Peyer's patch (tissue), 4 donors: ENCODE measurements at places on chromosomes 7 and 10.

GRCh38 chr7:70711452-70711851 is 420.5 kb upstream of the GALNT17 start:
- no peak for DNase-seq

- DNase-seq = no peak
Observed at GRCh38 chr7:30162622-30163124, 27.9 kb downstream of the MTURN start.

DNA sequence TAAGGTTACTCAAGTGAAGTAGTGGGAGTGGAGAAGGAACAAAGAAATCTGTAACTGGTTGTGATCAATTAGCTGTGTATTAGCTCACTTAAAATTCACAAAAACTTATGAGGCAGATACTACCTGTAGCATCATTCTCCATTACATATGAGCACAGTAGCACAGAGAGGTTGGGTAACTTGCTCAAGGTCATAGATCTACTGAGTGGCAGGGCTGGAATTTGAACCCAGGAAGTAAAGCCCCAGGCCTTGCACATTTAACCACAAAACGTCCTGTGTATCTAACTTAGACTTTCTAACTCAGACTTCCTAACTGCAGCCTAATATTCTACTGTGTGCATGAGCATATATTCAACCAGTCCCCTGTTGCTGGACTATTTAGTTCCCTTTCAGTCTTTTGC is 5.6 kb upstream of the SLF2 start:
- DNase-seq = no peak

GRCh38 chr10:80751940-80752339 is 214.2 kb downstream of the SH2D4B start:
- DNase-seq = no peak

GRCh38 chr7:98520356-98520951 is 96.6 kb upstream of the NPTX2 start:
- no peak for DNase-seq

DNA sequence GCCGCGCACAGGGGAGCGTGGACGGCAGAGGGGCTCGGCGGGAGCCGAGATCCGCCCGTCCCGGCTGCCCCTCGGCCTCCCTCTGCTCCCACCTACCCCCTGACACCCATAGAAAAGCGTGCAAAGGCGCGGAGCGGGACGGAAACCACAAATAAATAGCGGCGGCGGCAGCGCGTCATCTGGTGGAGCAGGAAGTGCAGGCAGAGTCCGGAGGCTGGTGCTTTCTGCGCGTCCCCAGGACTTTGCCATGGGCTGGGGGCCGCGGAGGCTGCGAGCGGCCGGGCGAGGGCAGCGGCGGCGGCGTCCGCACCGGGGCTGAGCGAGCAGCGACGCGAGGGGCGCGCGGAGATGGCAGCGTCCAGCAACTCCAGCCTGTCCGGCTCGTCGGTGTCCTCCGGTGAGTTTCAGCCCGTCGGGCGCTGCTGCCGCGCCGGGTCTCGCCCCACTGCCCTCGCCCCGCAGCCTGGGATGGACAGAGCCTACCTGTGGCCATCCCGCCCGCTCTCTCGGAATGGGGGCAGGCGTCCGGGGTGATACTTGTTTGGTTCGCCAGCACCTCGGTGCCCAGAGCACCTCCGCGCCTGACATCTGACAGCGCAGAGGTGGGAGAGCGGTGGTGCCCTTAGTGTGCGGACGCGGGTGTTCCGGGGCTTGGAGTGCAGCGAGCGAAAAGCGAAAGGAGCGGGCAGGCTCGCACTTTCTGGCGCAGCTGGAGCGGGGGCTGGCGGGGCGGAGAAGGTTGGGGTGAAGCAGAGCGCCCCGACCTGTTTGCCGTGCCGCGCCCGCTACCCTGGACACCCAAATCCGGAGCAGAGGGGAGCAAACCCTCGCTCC is at the start of gene CHN2:
Gene CHN2, plus strand, starts transcription at position 182 of the 834 bp plus-strand sequence.
- peak; percentile 85 for DNase-seq

GRCh38 chr7:107563081-107563774 is 492 bp downstream of the COG5 start:
- peak; percentile 56 for DNase-seq

DNA sequence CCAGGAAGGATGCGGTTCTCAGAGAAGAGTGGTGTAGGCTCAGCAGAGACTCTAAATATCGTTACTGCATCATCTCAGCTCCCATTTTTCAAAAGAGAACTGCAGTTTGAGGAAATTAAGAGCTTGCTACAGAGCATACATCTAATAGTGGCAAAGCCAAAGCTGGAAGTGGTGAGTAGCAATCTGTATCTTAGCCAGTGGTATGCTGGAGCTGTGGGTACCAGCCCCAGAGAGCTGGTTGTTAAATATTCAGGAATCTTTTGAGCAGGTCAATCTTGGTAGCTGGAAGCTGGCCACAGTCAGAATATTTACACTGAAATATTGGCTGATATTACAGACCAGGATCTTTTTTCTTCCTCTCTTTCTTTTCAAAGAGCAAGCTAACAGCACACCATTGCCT is 88.4 kb upstream of the STEAP1B start:
- DNase-seq = no peak

DNA sequence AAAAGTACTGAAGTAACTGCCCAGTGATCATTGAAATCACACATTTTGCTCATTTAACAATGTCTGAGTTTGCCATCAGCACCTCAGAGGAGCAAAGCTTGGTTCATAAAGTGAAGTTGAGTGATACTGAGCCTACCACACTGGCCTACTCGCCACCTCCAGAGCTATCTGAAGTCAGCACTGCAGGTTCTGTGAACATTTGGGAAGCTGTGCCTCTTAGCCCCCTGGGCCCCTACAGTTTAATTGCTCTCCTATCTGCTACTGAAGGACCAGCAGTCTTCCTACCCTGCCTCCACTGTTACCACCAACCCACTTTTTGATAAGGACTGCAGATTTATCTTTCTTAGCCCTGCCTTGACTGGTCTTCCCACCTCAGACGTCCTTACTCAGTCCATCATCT is 2.0 kb upstream of the SEMA4G start:
- no peak for DNase-seq

GRCh38 chr10:23892296-23892695 is 316.6 kb upstream of the KIAA1217 start:
- DNase-seq = no peak

- no peak for DNase-seq
Observed at GRCh38 chr10:29712108-29712507, 77.3 kb upstream of the SVIL start.

GRCh38 chr7:132518102-132518838 is 58.0 kb downstream of the PLXNA4 start:
- DNase-seq = no peak

- DNase-seq = no peak
Observed at GRCh38 chr10:46326971-46327370, 40.2 kb downstream of the ANTXRL start.

GRCh38 chr7:22647451-22648257 is 79.3 kb upstream of the IL6 start:
- DNase-seq = no peak

GRCh38 chr10:77289027-77289501 is 348.5 kb downstream of the KCNMA1 start:
- DNase-seq = no peak

GRCh38 chr10:52346394-52347326 is 32.6 kb downstream of the DKK1 start:
- no peak for DNase-seq

DNA sequence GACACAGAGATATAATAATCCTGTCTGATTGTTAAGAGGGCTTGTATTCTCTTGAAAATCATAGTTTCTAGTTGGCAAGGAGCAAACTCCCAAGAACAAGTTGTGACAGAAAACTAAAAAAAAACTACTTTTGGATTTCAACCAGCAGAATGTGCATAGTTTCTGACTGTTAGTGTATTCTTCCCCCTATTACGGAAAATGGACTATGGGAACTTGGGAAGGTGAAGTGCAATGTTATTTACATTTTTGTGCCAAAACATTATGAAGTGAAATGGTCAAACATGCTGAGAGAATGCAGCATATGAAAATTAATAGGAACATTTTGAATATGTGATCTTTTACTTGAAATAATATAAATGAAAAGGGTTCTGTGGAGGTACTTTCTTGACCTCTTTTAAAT is 660.8 kb downstream of the SUGCT start:
- no peak for DNase-seq

DNA sequence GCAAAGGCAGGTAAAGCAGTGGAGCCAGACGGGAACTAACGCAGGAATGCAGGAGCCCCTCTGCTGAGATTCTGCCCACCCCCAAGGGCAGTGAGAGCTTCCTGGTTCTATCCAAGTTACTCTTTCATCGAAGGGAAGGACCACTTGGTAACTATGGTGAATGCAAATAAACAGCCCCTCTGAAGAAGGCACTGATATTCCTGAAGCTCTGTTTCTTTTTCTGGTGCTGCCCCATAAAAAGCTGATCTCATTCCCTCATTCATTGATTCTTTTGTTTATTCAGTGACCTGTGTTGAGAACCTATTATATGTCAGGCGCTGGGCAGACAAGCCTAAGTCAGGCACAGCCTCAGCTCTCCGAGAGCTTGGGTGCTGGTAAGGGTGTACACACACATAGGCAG is 217.3 kb downstream of the SNX10 start:
- no peak for DNase-seq

GRCh38 chr10:74035303-74035702 is 37.4 kb downstream of the VCL start:
- no peak for DNase-seq

DNA sequence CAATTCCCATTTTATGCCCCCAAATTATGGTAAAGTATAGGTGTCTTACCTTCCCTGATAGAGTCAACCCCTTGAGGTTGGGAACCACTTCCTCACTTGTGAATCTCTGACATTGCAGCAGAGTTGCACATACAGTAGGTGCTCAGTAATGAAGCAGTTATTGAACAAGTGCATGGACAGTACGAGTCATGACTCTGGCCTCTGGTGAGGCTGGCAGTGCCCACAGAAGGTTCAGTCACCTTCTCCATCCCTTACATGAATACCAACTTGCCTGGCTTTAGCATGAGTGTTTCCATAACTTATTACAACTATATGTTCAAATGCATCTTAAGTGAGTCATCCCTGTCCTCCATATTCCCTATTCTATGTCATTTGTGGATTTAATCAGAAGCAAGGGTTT is 340.0 kb downstream of the ELMO1 start:
- DNase-seq = no peak

DNA sequence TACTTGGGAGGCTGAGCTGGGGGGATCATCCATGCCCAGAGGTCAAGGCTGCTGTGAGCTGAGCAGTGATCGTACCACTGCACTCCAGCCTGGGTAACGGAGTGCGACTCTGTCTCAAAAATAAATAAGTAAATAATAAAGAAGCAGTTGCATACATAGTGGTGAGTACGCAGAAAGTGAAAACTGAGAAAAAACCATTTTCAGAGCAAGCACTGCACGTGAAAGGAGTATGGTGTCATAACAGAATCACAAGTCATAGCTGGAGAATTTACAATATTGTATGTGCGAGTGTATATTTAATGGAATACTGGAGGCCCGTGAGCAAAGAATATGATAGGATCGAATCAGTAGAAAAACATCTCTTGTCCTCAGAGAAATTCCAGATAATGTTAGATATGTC is 22.3 kb downstream of the KIAA1217 start:
- DNase-seq = no peak

GRCh38 chr7:2616387-2617324 is 15.1 kb upstream of the TTYH3 start:
- DNase-seq = no peak

GRCh38 chr7:105691082-105691679 is 109.9 kb upstream of the EFCAB10 start:
- peak; percentile 53 for DNase-seq

- DNase-seq = peak; percentile 74
Observed at GRCh38 chr7:127253281-127254162, 781 bp upstream of the GRM8 start.

DNA sequence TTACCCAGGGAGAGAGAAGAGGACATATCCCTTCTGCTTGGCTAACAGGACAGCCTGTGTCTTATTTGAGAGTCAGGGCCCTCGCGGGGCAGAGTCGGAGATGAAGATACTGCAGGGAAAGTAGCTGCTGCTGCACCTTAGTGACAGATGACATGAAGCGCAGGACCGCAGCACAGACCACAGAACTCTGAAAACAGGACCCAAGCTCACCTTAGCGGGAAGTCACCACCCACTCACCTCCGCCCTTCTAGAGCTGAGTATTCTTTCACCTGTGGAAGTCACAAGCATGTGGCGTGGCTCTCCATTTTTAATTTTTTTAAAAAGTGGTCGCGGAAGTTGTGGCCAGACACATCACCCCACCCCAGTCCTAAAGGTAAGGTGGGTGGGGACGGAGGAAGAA is 191.4 kb downstream of the FAM107B start:
- DNase-seq = no peak

GRCh38 chr10:86819567-86819966 is 63.1 kb downstream of the BMPR1A start:
- no peak for DNase-seq

- DNase-seq = no peak
Observed at GRCh38 chr10:86647773-86648703, 6.3 kb upstream of the OPN4 start.

GRCh38 chr7:121505021-121505420 is 108.9 kb upstream of the FAM3C start:
- DNase-seq = no peak

DNA sequence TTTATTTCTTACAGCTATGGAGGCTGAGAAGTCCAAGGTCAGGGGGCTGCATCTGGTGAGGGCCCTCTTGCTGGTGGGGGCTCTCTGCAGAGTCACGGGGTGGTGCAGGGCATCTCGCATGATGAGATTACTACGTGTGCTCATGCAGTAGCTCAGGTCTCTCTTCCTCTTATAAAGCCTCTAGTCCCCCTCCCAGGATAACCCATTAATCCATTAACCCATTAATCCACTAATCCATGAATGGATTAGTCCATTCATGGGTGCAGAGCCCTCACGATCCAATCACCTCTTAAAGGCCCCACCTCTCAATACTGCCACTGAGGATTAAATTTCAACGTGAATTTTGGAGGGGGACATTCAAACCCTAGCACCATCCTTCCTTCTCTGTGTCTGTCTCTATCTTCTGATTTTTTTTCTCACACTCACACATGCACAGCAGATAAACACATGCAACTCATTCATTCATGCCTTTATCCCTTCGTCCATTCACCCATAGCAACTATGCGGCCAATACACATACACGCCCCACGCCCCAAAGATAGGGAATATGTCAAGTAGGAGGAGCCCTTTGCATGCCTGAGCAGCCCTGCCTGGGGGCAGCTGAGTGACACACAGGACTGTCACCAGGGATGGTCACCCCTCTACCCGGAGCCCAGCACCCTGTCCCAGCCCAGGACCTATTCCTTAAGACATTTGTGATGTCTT is 86.5 kb downstream of the C10orf105 start:
- DNase-seq = no peak
